ENCODE measurements at places on chromosomes 7 and 10. TPM values are rescaled to one million over a fixed set of nuclear protein-coding genes. Genes with fewer than 3 reads are reported as not detected.

DNA sequence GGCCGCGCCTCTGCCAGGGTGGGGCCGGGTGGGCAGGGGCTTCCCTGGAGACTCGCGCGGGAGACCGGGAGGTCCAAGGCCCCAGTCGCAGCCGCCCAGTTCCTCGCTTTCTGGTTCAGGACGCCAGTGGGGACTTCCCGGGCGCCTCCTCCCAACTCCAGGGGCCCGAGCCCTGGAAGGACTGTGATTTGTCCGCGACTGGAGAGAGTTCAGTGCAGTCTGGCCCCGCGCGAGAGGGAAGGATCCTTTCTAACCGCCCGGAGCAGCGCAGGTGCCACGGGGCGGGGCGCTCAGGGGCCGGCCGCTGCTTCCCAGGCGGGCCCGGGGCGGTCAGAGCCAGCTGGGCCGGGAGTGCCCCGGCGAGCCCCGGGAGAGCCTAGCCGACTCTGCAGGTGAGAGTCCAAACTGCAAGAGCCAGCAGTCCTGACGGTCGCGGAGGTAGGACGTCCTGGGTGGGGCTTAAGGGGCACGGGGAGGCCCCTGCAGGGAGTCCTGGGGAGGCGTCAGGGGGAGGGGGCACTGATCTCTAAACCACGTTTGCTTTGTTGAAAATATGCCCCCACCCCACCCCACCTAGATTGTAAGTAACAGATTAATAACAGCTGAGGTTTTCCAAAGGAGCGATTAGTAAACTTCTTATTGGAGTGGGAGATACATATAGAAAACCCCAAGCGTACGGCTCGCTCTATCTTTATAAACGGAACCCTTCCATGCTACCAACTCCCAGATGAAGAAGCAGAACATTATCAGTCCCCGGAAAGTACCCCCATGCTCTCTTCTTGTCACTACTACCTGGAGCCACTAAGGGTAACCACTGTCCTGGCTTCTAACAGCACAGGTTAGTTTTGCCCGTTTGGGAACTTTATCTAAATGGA lies 8.2 kb downstream of the NKX2-3 start:
- DNase-seq = no peak

DNA sequence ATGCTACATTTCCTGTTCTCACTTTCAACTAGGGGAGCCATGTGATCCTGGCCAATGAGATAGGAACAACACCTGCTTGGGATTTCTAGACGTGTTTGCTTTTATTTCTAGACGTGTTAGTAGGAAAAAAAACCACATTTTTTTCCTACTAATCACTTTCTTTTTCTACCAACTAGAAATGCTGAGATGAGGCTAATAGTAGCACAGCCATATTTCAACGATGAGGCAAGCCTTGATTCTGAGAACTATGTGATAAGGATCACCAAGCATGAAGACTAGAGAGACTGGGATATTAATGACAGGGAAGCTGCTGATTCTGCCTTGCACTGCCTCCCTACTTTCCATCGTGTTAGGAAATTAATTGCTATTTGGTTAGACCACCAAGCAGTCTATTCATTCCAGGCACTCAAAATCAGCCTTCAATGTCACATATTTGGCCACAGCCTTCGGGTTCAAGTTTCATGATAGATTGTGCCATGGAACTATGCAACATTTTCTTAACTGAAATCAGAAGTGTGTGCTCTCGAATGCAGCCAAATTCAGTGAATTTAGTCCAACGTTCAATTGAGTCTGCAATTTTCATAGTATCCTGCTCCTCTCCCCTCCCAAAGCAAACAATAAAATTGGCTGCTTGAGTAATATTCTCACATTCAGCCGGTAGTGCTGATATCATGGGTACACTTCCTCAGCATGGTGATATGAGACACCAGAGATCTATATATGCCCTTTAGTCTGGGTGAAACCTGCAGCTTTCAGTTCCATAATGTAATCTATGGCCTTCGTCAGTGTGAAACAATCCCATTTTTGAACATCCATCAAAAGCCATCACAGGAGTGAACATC lies 98.1 kb downstream of the GPR37 start:
- DNase-seq = no peak

DNA sequence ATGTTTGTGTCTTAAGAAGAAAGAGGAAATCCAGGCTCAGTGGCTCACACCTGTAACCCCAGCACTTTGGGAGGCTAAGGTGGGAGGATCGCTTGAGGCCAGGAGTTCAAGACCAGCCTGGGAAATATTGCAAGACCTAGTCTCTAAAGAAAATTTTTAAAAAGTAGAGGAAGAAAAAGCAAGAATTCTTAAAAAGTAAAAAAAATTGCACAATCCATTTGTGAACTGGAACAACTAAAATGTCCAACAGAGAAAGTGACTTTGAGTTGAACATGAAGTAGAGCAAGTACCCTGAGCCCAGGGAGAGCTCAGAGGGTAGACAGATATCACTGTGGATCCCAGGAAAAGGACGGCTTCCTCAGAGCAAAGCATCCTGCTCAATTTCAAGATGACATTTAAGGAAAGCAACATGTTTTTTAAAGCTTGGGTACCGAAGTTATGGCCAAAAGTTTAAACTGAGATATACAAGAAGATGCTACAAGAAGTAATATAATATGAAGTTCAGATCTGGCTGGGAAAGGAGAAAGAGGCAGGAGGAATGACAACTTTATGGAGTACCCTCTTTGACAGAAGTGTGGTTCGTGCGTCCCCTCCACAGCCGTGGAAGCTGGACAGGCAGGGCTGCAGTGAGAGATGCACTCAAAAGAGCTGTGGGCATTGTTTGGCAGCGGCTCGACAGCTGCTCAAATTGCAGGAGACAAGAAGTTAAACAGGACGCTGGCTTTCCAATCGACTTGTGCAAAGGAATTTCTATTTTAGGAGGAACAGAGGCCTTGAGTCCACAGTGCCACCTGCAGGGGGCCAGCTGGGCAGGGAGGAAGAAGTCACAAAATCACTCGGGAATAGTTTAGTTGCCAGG lies 201.3 kb downstream of the JCAD start:
- DNase-seq = no peak

DNA sequence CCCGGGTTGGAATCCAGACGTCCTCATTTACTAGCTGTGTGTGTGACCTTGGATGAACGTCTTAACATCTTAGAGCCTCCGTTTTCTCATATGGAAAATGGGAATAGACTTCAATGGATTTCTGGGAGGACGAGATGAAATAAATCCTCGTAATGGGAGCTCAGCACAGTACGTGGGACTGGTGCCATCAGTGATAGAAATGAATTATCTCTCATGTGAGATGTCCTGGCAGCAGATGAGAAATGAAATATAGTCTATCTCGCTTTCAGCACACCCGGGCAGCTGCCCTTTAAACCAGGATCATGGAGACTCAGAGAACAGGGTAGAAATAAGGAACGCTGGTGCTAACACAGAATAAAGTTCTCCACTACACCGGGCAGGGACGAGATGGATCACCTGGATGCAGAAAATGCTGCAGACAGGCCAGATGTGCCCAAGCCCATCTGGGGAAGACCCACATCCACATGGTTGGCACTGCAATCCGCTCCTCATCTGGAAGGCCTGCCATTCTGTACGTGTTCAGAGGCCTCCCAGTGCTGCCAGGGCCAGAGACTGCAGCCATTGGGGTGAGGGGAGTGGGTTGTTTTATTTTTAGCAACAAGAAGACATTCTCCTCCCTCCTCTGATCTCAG lies 11.1 kb upstream of the EMX2 start:
- DNase-seq = no peak

DNA sequence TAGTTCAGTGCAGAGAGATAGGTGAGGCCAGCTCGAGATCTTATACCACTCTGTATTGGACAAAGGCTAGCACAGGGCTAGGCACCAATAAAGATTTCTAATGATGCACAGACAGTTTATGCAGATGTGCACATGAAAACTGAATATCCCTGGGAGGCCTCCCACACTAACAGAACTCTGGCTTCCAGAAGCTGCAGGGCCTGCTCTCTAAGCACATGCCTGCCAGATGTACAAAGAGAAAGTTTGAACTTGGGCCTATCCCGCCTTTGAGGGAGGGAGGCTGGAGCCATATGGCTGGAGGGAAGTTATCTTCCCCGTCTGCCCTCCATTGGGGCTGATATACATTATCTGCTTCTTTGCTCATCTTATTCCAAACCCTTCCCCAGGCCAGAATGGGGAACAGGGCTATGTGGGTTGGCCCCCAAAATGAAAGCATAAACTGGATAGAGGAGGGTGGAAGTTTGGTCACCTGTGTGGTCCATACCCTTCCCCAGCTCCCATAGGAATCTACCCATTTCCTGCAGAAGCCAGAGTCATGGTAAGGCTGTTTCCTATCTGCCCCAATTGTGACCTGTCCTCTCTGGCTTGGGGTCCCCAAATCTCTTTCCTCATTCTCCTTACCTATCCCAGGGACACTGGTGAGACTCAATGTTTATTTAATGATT lies 3.8 kb downstream of the KAZALD1 start:
- no peak for DNase-seq

- DNase-seq = no peak
Measured at GRCh38 chr7:131012477-131013031, 278.5 kb upstream of the KLF14 start.

DNA sequence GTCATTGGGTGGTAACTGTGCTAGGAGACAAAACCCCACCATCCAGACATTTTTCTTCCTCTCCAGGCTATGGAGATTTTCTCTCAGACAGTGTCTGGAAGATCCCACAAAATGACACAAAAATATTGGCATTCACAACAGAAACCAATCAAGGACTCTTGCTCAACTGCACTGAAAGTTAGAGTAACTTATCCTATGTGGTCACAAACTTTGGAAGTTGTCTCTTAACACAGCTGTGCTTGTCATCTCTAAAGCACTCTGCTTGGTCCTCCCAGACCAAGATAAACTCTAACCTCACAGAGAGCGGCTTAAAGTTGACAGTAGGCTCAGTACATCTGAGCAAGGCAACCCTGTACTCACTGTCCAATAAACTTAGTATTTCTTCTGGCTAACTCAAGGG lies 74.9 kb downstream of the AKR1C4 start:
- DNase-seq = no peak

GRCh38 chr7:10300577-10300976 lies 673.1 kb upstream of the PHF14 start:
- DNase-seq = no peak

DNA sequence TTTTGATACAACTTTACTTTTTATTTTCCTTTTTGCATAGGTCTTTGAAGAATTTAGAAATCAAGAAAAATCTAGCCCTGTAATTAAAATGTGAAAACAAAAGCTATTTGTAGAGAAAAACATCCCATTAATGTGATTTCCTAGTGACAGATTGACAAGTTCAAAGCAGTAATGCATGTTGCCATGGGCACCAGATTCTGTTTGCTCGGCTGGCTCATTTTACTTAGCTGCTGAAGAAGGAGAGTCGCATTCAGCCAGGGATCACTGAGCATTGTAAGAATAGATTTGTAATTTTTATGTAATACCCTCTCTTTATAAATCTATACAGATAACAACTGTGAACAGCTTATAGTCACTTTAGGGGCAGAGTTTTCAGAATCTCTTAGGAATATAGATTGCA lies 28.5 kb downstream of the DNAJB9 start:
- DNase-seq = no peak

NPSR1 gene
- polyA plus RNA-seq = not detected

GRCh38 chr7:74479961-74480829 lies 26.5 kb downstream of the GTF2IRD1 start:
- no peak for DNase-seq

GRCh38 chr10:70132098-70133029 lies at the start of gene AIFM2:
Gene AIFM2 (minus strand): TSS chr10:70132825. CDS start chr10:70124084, 8,741 bp downstream.
- DNase-seq = no peak

DNA sequence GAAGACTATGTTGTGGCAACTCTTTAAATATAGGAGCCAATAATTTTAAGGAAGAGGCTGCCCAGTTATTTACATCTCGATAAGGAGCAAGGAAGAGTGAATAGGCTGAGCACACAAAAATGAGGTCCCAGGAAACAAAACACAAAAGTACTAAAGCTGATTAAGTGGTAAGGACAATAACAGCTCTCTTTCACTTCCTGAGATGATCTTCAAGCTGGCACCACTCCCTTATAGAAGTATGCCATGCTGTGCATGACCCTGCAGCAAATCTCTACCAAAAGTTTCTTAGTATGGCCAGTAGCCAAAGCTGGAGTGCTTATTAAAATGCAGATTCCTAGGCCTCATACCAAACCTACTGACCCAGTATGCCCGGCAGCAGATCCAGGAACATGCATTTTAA lies 39.7 kb downstream of the CADPS2 start:
- no peak for DNase-seq

GRCh38 chr7:139771001-139771956 lies 6.5 kb downstream of the HIPK2 start:
- DNase-seq = no peak

GRCh38 chr10:34049887-34050286 lies 715.4 kb upstream of the NRP1 start:
- no peak for DNase-seq

SUN3 gene
- not detected for polyA plus RNA-seq

PON1 gene
- not detected for polyA plus RNA-seq

DNA sequence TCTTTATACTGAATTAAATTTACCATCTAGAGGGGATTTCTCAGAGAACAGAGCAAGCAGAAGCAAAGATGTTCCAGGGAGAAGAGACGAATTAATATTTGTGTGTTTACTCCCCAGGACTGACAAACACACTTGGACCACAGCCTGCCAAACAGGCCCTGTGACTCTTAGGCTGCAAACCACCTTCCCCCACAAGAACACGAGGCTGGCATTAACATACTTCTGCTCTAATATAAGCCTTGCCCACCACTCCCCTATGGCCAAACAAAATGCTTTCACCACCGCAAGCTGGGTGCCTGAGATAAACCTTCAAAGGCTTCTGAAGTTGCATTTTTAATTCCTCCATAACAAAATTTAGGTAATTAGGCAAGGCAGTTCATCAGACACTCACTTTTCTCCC lies 88.4 kb downstream of the FGFR2 start:
- DNase-seq = no peak

ACSM6 gene
- polyA plus RNA-seq = not detected

DNA sequence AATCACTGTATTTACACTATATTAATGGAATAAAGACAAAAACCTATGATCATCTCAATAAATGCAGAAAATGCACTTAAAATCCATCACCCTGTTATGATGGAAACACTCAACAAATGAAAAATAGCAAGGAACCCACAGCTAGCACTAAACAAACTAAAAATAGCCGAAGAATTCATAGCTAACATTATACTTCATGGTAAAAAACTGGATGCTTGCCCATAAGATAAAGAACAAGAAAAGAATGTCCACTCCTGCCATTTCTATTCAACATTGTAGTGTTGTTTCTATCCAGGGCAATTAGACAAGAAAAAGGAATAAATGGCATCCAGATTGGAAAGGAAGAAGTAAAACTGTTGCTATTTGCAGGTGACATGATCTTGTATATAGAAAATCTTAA lies 142.1 kb downstream of the STK31 start:
- DNase-seq = no peak

GRCh38 chr7:158821171-158822031 lies 7.9 kb downstream of the ESYT2 start:
- DNase-seq = no peak

GRCh38 chr7:132618271-132618955 lies 42.1 kb upstream of the PLXNA4 start:
- no peak for DNase-seq

DNA sequence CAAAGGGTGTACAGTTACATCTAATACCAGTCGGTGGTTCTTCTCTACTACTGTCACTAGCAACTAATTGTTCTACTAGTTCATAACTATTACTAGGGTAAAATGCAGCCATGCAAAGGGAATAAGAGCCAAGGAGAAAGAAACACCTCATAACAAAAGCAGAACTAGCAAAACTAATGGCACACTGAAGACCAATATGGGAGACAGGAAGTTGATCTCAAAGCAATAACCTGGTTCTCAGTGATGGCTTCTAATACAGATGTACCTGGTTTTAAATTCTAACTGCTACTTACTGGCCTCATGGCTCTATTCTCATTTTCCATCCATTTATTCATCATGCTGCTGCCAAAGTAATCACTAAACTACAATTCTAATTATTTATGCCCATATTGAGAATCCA lies 170.3 kb downstream of the SEMA3E start:
- no peak for DNase-seq
